ENCODE measurements at places on chromosomes 7 and 10.

- DNase-seq, result no peak
Observed at GRCh38 chr7:20791538-20792434, 5.1 kb upstream of the SP8 start.

DNA sequence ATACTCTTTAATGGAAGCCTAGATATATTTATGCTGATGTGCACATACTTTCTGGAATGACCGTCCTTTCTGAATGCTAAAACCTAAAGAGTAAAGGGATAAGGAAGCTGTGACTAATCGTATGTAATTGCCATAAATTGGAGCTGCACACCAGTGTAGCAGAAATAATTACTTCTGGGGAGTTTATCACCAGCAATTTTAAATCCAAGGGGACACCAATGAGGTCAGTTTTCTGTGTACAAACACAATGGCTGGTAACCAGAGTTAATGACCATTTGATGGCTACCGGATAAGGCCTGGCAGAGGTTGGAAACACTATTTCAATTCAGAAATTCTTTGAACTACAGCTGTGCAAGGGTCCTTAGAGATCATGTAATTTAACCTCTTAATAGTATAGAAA lies 670.1 kb downstream of the REEP3 start:
- DNase-seq, result no peak

- no peak for DNase-seq
Observed at GRCh38 chr10:24449321-24449740, 240.4 kb downstream of the KIAA1217 start.

DNA sequence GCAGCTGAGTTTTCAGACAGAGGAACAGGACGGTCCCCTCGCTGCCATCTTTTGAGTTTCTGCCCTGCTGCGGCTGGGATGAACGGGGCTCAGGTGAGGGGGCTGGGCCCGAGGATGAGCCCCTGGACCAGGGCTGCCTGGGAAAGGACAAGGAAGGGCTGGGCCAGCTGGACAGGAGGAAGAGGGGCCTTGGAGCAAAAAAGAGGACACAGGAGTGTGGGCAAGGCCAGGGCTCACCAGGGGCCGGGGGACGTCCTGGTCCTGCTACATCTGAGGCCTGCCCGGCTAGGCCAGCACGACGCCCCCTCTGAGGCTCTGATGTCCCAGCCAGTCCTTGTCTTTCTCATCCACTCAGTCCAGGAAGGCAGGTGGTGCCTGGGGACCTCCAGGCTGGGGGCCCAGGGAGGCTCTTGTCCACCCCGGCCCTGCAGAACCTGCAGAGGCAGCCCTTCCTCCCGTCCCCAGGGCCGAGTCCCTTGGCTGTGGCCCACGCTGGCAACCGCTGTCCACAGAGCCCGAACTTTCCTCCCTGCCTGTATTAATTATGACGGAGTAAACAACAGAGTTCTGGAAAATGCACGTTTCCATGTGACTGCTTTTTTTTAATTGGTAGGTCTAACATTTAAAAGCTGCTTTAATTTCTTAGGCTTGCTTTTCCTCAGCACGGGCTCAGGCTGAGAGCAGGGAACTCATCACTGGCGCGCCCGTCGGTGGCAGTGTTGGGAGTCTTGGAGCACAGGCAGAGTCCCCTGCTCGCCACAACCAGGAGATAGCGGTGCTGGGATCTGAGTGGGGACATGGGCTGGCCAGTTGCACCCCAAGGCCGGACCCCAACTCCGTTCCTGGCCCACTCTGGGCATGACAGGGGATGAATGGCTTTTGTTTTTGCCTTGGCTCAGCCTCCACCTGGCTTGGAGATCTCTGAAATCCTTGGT lies 187.7 kb downstream of the ELFN1 start:
- DNase-seq, result no peak
